ENCODE measurements at places on chromosomes 7 and 10.
A peak's percentile ranks its signal among the peaks of the same experiment; 100 is the strongest.

GRCh38 chr10:99682032-99682431 lies 22.7 kb downstream of the ENTPD7 start:
- DNase-seq, result no peak

GRCh38 chr7:141464551-141464950 lies 86.7 kb upstream of the AGK start:
- no peak for DNase-seq

DNA sequence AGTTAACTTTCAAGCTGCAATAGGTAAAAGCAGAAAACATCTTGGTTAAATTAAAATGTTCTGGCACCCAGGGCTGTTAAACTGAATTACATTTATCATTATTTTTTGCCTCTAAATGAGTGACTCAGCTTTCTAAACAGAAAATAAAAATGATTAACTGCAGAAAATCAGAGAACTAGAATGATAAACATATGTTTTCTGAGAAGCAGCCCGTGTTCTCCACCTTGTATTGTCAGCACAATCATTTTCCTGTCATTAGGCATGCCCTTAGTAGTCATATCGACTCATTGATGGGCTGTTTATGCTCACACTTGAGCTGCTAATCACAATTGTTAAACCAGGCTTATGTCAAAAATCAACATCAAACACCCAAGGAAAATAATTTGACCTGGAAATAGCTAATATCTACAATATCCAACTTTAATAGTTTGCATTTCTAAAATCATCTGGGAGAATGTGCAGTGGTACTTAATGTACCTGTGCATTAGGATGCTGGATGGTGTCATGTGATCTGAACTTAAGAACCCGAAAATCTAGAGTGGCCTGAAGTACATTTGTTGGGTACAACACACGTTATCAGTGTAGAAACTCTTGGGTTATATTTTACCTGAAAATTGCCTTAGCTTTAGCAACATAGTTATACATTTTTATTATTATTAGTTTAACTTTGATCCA lies 2.3 kb downstream of the MDFIC start:
- DNase-seq, result no peak

GRCh38 chr10:8045726-8046494 lies 8.6 kb upstream of the GATA3 start:
- DNase-seq, result no peak

DNA sequence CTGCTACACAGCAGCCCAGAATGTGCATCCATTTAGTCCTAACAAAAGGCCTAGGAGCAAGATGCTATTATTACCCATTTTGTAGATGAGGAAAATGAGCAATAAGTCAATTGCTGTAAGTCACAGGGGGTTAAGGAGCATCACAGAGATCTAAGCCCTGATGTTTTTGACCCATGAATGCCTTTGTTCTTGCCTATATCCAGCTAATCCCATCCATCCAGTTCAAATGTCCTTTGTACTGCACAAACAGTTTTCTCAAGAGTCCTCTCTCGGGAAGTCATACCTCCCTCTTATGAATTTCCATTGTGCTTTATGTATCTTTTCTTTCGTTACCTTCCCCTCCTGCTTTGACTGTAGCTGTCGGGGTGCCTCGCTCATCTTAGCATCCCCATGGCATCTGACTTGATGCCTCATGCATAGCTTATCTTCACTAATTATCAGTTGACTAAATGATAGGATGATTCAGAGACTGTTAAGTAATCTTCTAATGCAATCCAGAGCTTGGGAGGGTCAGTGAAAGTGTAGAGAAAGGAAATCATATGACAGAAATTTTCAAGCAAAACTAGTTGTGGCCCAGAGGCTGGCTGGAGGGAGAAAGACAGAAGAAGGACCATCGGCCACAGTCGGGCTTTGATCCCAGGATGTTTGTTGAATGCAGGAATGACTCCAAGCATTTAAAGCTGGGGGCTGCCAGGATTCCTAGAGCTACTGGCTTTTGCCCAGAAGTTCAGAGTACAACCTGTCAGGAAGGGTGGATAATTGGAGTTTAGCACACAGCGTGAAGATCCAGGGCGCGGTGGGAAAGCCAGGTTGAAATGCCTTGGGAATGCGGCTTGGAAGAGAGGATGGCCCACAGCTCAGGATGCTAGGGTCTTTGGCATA lies 23.5 kb downstream of the BLVRA start:
- peak; percentile 28 for DNase-seq

DNA sequence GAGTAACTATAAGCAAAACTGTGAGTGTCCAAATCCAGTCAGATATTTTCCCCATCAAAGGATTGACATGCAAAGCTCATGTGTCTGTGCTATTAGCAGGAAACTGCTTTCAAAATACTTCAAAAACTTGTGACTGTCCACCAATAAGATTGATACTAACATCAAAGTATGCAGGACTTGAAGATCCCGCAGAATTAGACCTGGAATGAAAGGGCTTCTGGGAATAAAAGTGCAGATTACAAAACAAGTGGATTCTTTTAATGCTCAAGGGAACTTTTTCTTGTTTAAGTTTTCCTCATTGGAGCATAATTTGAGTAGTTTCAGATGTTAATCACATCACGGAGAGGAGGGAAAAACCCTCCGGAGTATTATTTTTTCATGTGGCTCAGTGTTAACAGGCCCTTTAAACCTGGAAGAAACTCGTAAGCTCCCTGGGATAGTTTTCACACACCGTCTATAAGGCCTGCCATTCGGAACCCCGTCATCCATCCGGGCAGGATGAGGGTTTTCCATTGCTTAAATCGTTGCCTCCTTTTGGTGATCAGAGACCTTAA lies 33.9 kb upstream of the MKX start:
- DNase-seq, result peak; percentile 1

GRCh38 chr10:74754381-74754821 lies 72.0 kb upstream of the KAT6B start:
- DNase-seq, result no peak

- no peak for DNase-seq
Observed at GRCh38 chr10:129194181-129194870, 272.7 kb upstream of the MGMT start.

- DNase-seq, result peak; percentile 54
Observed at GRCh38 chr7:99024066-99024465, 119.8 kb downstream of the SMURF1 start.

GRCh38 chr7:128827971-128828711 lies 2.1 kb upstream of the FLNC start:
- no peak for DNase-seq

- no peak for DNase-seq
Observed at GRCh38 chr10:102669206-102670064, 25.2 kb downstream of the TRIM8 start.

DNA sequence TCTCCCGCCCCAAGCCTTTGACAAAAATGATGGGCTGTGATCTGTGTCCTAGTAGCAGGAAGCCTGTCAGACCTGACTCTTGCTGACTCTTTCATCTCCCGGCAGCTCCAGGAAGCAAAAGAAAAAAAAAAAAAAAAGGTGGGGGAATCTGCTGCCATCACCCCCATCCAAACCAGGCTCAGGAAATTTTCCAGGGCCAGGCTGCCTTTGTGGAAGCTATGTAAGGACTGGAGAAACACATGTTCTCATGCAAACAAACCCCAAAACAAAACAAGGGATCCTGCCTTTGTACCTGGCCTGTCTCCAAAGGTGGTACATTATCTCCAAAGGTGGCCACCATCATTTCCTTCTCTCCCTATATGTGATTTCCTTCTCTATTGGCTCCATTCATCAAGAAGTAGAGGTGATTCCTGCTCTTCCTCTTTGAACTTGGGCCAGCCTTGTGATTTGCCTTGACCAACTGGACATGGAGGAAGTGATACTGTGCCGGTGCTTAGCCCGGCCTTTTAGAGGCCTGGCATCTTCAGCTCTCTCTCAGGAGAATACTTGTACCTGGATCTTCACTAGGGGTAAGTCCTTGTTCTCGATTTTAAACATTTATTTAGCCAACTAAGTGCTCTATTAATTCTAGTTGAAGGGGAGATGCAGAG lies 192.2 kb upstream of the SVIL start:
- no peak for DNase-seq

DNA sequence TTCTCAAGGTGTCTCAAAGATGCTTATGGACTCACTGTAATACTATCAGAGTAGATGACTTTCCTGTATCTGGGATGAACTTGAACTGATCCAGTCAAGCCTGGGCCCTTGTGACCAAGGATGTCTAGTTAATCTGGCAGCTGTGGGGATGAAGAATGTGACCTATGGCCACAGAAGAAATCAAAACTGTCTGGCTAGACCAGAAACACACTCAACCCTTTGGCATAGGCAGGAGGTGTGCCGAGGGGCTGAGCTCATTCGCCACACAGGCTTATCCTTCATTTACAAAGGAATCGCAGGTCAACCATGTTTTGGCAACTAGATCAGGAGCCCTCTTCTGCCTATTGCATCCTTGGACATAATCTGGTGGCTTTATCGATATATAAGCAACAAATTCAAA lies 110.6 kb downstream of the ATXN7L1 start:
- no peak for DNase-seq

GRCh38 chr10:33498391-33498891 lies 164.0 kb upstream of the NRP1 start:
- DNase-seq, result no peak

DNA sequence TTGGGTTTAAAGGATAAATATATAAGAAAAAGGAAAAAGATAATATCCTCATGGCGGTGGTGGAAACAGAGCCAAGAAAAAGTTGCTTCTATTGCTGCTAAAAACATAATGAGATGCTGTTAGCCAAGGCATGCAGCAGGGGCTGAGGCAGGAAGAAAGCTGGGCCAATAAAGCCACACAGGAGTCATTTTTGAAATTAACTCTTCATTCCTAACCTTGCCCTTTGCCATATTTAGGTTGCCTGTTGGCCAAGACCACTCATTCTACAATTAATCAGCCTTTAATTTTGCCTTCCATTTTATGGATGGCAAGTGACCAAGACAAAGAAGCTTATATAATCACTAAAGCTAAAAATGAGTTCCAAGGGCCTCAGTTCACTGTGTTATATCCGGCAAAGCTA lies 58.2 kb downstream of the ARMH3 start:
- DNase-seq, result no peak

DNA sequence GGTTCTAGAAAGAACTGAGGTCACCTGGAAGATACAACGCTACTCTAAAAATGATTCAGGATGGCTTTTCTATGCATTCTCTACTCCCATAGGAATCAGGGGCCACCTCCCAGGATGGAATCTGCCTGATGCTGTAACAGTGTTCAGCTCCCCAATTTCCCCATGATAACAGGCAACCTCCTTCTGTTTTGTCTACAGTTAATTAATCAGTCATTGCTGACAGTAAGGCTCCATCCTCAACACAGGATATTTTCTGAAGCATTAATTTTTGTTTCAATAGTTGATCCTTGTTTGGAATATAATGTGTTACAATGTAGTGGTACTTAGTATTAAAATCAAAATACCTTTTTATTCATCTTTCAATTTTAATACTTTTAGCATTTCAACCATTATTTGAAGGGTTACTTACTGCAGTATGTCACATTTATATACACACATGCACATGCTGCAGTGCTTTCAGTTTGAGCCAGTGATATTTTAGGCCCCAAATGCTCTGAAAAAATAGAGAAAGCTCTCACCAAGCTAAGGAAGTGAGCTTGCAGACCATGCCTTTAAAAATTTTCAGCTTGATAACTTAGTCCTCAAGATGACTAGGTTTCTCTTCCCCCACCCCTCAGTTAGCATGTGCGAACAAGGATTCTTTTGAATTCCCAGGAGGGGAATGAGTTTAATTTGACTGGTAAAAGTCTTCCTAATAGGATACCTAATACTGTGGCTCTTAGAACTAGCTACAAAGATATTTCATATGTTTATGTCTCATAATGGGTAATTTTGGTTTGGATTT lies 592 bp upstream of the PIK3CG start:
- no peak for DNase-seq

DNA sequence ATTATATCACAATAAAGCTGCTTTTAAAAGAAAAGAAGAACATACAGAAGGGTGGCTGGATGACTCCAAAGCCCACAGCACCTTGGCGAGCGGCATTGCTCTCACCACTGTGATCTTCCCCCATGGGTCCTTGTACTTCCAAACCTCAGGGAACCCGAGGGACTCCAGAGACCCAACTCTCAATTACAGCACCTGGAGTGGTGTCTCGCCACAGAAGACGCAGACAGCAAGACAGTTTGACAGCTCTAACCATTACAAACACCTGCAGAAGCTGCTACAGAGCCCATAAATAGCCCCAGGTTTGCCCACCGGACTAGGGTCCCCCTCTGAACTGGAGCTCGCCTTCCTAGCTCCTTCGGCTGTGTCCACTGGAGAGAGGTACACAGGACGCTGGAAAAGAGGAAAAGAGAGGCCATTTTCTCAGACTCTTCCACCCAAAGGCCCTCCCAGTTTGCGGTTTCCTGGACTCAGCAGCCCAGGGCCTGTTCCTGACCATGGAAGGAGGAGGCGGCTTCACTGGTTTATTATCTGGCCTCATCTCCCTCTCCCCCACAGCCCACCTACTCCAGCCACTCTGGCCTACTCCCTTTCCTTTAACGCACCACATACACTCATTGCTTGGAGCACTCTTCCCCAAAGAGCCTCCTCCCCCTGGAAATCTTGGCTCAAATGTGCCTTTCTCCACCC lies 1.9 kb downstream of the PIK3AP1 start:
- DNase-seq, result no peak

DNA sequence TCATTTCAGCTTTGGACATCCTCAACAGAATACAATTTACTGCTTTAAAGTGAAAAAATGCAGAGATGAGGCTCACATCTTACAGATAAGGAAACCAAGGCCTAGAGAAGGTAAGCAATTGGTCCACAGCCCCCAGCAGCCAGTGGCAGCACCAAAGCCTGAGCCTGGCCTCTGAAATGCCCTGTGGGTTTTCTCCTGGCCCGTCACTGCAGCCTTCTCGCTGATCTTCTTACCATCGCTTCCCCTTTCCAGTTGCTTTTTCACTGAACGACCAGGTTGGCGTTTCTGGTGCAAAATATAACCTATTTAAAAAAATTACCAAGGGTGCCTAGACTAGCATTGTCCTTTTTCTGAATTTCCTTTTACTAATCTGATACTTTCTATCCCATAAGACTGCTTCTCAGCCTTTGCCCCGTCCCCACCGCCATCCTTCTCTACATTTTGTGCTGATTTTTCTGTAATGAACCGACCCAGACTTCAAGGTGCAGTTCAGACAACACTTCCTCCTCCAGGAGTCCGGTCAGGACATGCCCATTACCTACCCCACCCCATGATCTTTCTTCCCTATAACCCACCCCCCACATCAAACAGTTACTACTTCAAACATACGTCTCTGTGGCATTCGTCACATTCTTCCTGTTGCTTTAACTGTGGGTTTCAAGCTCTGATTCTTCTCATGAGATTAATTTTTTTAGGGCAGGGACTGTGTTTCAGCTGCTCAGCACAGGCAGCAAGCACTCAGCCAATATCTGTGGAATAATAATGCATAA lies 289.4 kb downstream of the DNAJB6 start:
- DNase-seq, result no peak

DNA sequence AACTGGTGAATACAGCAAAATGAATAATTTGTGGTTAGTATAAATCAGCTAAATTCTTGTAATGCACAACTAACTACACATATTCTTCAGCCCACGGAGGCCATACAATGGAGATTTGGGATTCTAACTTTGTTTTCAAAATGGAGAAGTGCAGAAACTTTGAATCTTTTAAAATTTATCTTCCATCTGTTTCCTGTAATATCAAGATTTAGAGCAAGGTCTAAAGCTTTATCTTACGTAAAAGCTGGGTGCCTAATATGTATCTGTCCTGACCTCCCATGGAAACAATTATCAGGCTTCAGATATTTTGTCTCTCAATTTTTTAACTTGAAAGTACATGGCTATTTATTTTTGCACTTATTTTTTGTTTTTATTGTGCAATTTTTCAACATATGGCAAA lies 5.0 kb upstream of the AHR start:
- no peak for DNase-seq

All from AG04449 (cell line).